GDM1 (cell line): ENCODE measurements at places on chromosomes 2 and 18.

GRCh38 chr18:23194997-23195957, 60.0 kb downstream of the CABLES1 start:
- no peak for DNase-seq

DNA sequence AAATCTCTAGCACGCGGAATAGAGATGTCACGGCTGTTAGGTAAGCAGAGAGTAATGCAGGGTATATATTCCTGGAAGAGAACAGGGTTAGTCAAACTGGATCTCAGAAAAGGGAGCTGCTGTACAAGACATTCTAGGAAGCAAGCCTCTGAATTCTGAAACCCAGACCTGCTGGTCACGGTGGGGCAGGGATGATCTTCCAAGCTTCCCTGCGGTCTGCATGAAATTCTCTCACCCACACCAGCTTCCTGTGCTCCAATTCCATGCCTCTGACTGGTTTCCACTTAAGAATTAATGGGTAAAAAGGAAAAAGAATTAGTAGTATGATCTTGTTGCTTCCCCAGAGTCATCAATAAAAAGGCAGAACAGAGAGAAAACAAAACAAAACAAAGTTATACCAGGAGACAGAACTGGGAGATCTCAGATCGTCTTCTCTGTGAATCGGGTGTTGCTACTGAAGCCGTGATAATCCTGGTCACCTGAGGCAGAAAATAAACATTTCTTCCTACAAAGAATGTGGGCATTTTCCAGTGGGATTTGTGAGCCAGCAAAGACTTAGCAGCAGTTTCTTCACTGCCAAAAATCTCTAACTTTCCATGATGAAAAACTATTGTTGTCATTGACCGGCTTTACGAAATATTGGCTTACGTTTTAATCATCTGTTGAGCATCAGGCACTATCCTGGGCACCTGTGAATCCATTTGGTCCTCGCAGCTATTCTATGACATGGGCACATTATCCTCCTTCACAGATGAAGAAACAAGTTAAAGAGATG, 5.3 kb upstream of the CYP27C1 start:
- DNase-seq: no peak

DNA sequence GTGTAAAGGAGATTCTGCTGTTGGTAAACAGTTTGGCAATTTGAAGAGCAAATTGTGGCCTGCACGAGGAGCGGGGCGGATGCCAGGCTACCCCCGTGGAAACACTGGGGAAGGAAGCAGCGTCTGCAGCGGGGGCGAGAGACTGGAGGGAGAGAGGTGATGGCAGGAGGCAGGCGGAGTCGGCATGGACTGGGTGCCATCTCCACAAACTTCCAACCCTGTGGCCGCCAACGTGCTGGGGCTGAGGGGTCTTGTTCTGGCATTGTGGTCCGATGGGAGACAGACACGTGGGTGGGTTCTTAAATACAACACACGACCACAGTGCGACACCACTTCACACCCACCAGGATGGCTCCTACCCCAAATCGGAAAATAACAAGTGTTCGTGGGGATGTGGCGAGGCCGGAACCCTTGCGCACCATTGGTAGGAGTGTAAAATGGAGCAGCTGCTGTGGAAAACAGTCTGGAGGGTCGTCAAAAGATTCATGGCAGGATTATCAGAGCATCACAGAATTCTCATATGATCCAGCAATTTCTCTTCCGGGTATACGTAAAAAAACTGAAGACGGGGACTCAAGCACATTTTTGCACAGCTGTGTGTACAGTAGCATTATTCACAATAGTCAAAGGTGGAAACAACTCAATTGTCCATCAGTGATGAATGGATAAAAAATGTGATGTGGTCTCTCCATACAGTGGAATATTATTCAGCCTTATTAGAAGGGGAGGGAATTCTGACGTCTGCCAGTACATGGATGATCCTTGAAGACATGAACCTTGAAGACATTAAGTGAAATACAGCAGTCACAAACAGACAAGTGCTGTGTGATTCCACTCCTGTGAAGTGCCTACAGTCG, 82.4 kb upstream of the HPCAL1 start:
- no peak for DNase-seq

- DNase-seq: no peak
Measured at GRCh38 chr2:171327043-171327496, 106.7 kb downstream of the METTL8 start.

GRCh38 chr2:1584691-1585485, 159.4 kb downstream of the PXDN start:
- DNase-seq: no peak

DNA sequence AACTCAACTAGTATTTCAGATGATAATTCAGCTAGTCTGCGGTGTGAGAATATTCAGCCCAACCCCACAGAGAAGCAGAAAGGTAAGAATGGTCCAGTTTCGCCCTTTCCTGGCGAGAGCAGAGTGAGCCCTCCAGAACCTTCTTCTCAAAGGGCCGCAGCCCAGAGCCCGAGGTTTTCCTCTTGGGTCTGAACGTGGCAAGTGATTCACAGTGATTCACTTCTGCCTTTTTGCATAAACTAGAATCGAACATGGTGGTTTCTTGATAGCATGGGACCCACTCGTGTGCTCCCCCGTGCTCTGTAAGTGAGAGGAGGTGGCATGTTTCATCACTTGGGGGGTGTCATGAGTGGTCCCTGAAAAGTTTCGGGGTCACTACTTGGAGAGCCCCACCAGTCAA, 24.2 kb downstream of the TRAF3IP1 start:
- DNase-seq: no peak

GRCh38 chr2:219308142-219309101, 779 bp downstream of the PTPRN start:
- peak; percentile 18 for DNase-seq

- no peak for DNase-seq
Measured at GRCh38 chr2:195333869-195334268, 323.2 kb upstream of the SLC39A10 start.

- no peak for DNase-seq
Measured at GRCh38 chr2:20479835-20480234, 33.0 kb downstream of the RHOB start.

DNA sequence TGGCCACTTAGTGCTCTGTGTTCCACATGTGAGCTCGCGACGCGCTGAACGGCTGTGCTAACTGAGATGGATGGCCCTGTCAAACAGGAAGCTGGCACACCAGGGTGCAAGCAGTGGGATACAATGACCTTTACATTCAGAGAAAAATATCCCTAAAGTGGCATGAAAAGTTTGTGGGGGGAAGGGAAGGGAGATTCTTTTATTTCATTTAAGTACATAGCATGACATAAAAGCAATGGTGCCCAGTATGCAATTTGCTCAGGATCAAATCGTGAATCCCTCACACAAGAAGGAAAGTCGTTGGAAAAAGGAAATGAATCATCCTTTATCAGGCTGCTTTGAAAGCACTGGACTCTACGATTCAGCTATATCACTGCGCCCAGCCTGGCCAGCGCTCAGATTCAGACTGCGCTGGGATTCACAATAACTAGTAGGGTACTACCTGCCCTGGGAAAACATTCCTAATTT, 26.0 kb downstream of the SATB2 start:
- DNase-seq: no peak

DNA sequence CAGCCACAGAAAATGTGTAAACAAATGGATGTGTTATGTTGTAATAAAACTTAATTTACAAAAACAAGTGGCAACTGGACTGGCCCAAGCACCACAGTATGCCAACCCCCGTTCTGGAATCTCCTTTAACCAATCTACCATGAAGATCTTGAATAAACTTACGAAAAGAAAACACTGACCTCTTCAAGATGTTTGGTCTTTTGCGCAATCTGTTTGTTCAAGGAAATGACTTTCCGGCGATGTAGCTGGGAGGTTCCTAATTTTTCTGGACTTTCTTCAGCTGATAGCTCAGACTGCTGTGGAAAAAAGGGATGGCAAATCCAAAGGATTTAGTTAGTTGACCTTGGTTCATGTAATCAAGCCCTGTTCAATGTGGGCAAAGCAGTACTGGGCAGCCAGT, 55.7 kb downstream of the CCDC93 start:
- DNase-seq: no peak
